ENCODE measurements at places on chromosomes 16 and 17. TPM values are rescaled to one million over a fixed set of nuclear protein-coding genes. Genes with fewer than 3 reads are reported as not detected.

DNA sequence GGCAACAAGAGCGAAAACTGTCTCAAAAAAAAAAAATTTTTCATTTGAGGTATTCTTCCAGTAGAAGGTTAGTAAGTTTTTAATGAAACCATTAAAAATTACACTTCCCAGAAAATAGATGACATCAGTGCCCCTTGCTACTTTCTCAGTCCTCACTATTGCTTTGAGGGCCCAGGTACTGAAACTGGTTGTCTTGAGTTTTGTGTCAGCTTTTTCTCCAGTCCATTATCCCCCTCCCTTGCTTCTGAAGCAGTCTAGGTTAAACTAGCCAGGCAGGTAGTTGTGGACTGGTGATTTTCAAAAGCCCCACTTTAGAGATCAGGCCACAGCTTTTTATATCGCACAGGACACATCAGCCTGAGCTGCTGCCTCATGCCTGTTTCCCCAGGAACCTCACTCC lies 10.9 kb downstream of the SMCR8 start:
- no peak for DNase-seq

DNA sequence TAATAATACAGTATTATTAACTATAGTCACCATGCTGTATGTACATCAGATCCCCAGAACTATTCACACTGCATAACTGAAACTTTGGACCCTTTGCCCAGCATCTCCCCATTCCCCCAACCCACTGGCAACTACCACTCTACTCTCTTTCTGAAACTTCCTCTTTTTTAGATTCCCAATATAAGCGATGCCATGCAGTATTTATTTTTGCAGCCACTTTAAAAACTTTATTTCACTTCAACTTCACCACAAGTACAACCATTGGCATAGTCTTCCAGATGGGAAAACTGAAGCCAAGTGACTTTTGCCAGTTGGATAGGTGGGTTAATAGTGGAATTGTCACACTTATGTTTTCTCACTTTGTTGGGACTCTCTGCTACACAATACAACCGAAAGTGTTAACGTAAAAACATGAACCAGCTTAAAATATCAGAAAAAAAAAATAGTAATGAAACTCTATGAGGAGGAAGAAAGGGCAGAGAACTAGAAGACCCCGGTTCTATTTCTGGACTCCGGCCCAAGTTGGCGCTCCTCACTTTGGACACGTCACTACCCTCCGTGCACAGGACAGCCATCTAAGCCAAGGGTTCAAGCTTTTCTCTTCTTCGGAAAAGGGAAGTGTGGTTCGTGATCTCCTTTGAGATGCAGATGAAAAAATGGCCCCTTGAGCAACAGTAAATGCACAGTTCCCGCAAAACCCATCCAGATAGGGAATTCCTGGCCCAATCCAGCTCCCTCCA lies 743 bp downstream of the SHCBP1 start:
- no peak for DNase-seq

- DNase-seq, result no peak
Measured at GRCh38 chr16:12195296-12195695, 218.8 kb downstream of the SNX29 start.

DNA sequence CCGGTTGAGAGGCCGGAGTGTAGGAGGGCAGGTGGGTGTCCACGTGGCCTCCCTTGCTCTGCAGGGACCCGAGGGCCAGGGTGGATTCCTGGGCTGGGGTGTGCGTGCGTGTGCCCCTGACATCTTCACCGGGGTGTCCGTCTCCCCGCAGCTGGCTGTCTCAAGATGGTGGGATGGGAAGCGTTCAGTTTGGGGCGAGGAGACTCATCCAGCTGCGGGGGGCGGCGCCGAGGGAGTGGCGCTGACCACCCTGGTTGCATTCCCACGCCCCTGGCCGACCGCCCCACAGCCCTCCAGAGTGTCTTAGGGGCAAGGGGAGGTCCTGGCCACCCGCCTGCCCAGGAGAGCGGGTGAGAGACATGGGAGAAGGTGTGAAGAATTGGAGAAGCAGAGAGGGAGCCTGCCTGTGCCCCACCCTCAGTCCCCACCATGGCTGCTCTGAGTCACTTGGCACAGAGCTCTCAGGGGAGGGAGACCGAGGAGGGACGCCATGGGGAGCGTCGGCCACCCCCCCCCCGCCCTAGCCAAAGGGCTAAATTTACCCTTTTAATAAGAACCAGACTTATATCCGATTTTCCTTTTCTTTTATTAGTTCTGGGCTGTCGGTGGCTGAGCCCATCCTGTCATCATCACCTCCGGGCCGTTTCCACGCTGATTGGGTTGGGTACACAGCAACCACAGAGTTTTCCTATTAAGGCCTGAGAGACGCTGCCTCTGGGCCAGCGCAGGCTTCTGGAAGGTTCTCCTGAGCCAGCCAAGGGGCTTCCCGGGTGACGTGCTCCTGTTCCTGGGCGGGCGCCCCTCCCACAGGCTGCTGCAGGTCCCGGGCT lies 22.0 kb downstream of the BAHCC1 start:
- no peak for DNase-seq

SLC43A2 gene
- 4.8 TPM for total RNA-seq

Data from cardiac septum (tissue), 1 donor.